SJSA1 (cell line): ENCODE measurements at places on chromosomes 4 and X. TPM values are rescaled to one million over a fixed set of nuclear protein-coding genes. Genes with fewer than 3 reads are reported as not detected.

Gene NUDT6
- total RNA-seq: 11.1 and 13.7 TPM in 2 replicates

Gene ITGB1BP2
- total RNA-seq: 0.74 TPM in 1 of 2 replicates, not detected in the other

Gene LYAR
- 47.1 and 56.2 TPM in 2 replicates for total RNA-seq

GRCh38 chr4:188905248-188905647, 766.0 kb downstream of the TRIML1 start:
- no peaks in the 10 kb centered on the region for H3K36me3 ChIP-seq
- no peak overlapping the region for H3K4me3 ChIP-seq
- H3K27ac ChIP-seq: no peak overlapping the region
- H3K4me1 ChIP-seq: no peaks in the 10 kb centered on the region
- DNase-seq: no peak
- no peaks in the 10 kb centered on the region for H3K27me3 ChIP-seq

DNA sequence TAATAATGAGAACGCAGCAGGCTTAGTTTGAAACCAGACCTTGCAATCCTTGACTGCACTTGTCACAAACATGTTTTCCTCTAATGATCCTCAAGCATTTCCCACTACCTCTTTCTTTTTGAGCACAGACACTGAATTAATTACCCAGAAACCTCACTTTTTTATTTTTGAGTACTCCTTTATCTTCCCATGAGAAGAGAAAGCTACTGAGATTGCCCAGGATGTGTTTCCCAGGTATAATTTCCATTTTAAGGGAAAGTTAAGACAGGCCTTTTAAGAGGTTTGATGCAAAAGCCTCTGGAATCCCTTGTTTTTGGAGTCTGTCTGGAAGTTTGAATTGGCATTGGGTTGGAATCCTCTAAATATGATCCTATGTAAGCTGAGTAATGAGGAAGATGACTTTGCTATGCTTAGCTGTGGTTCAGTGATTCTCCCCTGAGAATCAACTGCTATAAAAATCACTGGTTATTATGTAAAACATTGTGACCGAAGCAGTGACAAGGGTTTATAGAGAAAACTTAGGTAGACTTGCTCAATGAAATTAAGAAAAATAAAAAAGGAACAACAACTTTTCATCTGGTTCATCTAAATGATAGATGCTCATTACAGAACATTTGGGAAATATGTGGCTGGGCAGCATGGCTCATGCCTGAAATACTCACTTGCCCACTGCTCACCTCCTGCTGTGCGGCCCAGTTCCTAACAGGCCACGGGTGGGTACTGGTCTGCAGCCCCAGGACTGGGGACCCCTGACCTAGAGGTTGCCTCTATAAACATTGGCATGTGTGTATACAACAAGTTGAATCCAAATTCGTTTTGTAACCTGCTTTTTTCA, 10.8 kb upstream of the RHOH start:
- no peak overlapping the region for H3K27ac ChIP-seq
- no peak overlapping the region for H3K4me3 ChIP-seq
- no peaks in the 10 kb centered on the region for H3K27me3 ChIP-seq
- no peaks in the 10 kb centered on the region for H3K4me1 ChIP-seq

- H3K4me3 ChIP-seq: no peak overlapping the region
- H3K4me1 ChIP-seq: peaks cover 40% of the 10 kb centered on the region
- H3K36me3 ChIP-seq: no peaks in the 10 kb centered on the region
- no peak overlapping the region for H3K27ac ChIP-seq
- no peaks in the 10 kb centered on the region for H3K27me3 ChIP-seq
Measured at GRCh38 chr4:24849756-24850155, 54.4 kb downstream of the SOD3 start.

DNA sequence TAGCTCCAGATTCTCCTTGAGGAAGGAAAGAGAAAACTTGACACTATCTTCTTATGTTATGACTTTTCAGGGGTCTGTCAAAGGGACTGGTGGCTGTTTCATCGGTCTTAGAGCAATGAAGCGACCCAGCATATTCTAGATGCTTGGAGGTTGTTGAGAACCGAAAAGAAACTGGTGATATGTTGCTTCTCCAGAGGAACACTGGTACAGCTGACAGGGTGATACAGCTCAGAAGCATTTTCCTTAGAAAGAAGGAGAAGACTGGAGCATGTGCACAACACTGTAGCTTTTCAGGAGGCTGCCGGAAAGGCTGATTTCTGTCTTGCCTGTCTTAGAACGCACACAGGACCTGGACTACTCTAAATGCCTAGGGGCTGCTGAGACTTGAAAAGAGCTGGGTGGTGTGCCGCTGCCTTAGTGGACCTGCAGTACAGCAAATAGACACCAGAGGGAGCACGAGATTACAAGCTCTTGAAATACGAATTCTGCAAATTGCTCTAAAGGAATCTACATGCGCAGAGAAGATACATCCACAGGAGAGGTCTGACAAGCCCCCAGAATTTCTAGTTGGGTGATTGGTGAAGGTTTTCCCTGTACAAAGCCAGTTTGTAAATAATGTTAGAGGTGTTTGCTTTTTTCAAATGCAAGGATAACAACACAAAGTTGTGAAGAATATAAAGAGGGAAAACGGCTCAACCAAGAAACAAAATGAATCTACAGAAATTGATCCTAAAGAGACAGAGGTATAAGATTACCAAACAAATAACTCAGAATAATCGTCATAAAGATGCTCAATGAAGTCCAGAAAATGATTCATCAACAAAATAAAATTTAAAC, 223.1 kb upstream of the DMD start:
- no peaks in the 10 kb centered on the region for H3K36me3 ChIP-seq
- H3K27me3 ChIP-seq: no peaks in the 10 kb centered on the region
- no peak overlapping the region for H3K27ac ChIP-seq
- H3K4me1 ChIP-seq: no peaks in the 10 kb centered on the region

- H3K4me3 ChIP-seq: no peak overlapping the region
- H3K4me1 ChIP-seq: no peaks in the 10 kb centered on the region
- no peaks in the 10 kb centered on the region for H3K27me3 ChIP-seq
Measured at GRCh38 chr4:185718578-185719499, 93.2 kb downstream of the SORBS2 start.

- no peaks in the 10 kb centered on the region for H3K27me3 ChIP-seq
- H3K36me3 ChIP-seq: no peaks in the 10 kb centered on the region
- DNase-seq: peak; percentile 72
- no peak overlapping the region for H3K4me3 ChIP-seq
- peaks cover 45% of the 10 kb centered on the region for H3K4me1 ChIP-seq
- peak overlapping the region; percentile 88 for H3K27ac ChIP-seq
Measured at GRCh38 chr4:78529569-78530209, 21.9 kb upstream of the ANXA3 start.

DNA sequence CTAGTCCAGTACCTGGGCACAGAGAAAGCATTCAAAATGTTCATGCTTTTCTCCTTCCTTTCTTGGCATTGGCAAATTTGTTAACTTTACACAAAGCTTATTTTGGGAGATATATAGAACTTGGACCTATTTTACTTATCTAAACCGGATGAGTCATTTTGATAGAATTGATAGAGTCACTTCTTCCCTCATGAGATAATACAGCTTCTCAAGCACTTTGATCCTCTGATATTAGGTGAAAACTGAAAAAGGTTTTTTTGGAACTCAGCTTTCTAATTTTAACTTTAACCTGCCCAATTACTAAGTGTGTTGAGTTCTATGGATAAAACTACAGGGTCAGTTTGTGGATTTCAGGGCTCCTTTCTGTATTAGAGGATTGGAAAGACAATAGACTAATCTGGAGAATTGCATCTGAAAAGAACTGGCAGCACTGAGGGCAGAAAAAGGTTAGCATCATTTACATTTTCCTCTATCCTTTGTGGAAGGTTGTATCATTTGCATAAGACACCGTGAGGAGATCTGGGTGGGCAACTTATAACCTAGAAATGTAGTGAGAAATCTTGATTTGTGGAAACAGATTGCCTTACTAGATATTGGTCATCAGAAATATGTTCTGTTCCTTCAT, 2.4 kb downstream of the WDR44 start:
- H3K36me3 ChIP-seq: peaks cover 2% of the 10 kb centered on the region; the same call in 1 of the 2 replicates
- DNase-seq: no peak
- H3K27me3 ChIP-seq: no peaks in the 10 kb centered on the region
- H3K4me3 ChIP-seq: peak overlapping the region; percentile 67
- no peak overlapping the region for H3K27ac ChIP-seq

- DNase-seq: no peak
- H3K4me3 ChIP-seq: no peak overlapping the region
- no peaks in the 10 kb centered on the region for H3K36me3 ChIP-seq
- H3K27me3 ChIP-seq: no peaks in the 10 kb centered on the region
Measured at GRCh38 chrX:128650326-128650725, 598.1 kb upstream of the ACTRT1 start.

DNA sequence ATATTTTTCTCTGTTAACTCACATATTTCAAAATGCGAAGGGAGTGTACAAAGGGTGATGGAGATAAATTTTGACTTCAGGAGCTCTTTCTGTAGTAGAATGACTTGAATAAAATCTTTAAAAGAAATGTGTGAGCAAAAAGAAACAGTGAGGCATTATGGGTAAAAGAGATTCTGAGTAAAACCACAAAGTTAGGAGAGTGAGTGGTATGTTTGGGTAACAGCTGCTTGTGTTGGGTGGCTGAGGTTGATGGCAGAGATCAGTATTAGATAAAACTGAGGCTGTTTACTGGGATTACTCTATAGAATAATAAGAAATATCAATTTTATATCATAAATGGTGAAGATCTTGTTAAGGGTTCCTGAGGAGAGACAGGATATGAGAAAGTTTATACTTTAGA, 434.2 kb upstream of the AMOT start:
- no peak overlapping the region for H3K4me3 ChIP-seq
- no peak overlapping the region for H3K27ac ChIP-seq
- no peaks in the 10 kb centered on the region for H3K27me3 ChIP-seq

DNA sequence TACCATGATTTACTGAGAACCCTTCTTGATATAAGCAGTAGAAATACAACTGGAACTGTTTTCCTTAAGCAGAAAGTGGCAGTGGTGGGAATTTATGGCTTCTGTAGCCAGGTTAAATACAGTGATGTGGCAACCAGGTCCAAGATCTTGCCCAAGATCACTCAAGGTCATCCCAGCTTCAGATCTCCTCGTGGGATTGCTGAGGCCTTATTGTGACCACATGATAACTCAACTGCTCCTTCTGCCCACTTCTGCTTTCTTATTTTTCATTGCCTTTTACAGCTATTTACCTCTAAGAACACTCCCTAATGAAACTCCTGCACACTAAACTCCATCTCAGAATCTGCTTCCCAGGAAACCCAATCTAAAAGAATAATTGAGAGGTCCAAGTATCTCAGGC, 12.4 kb upstream of the CYBB start:
- DNase-seq: no peak
- H3K36me3 ChIP-seq: no peaks in the 10 kb centered on the region
- no peaks in the 10 kb centered on the region for H3K4me1 ChIP-seq
- H3K27ac ChIP-seq: no peak overlapping the region
- H3K4me3 ChIP-seq: no peak overlapping the region

GRCh38 chr4:183284258-183284785, 35.8 kb downstream of the CLDN22 start:
- H3K36me3 ChIP-seq: peaks cover 89% of the 10 kb centered on the region
- no peak overlapping the region for H3K27ac ChIP-seq
- no peaks in the 10 kb centered on the region for H3K4me1 ChIP-seq
- H3K27me3 ChIP-seq: no peaks in the 10 kb centered on the region
- H3K4me3 ChIP-seq: no peak overlapping the region

DNA sequence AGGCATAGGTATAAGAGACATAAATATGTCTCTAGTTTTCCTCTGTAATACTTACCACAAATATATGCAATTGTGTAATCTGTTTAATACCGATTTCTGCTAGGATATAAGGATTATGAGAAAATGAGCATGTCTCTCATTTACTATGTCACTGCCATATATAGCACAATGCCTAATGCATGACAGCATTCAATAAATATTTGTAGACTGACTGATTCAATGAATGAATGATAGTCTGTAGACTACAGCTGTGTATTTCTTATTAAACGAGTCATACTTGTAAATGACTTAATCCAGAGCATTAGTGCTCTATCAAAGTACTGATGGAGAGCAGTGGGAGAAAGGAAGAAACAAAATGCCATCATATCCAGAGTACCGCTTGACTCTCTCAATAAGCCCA, 175.6 kb downstream of the PPP3CA start:
- H3K36me3 ChIP-seq: no peaks in the 10 kb centered on the region
- no peaks in the 10 kb centered on the region for H3K27me3 ChIP-seq
- no peak for DNase-seq
